Activated T-cell treated with anti-CD3 and anti-CD28 coated beads, Interleukin-2, amount 50 U/mL, for 1 hour (primary cell): ENCODE measurements at places on chromosomes 11 and 22.
A peak's percentile ranks its signal among the peaks of the same experiment; 100 is the strongest.

DNA sequence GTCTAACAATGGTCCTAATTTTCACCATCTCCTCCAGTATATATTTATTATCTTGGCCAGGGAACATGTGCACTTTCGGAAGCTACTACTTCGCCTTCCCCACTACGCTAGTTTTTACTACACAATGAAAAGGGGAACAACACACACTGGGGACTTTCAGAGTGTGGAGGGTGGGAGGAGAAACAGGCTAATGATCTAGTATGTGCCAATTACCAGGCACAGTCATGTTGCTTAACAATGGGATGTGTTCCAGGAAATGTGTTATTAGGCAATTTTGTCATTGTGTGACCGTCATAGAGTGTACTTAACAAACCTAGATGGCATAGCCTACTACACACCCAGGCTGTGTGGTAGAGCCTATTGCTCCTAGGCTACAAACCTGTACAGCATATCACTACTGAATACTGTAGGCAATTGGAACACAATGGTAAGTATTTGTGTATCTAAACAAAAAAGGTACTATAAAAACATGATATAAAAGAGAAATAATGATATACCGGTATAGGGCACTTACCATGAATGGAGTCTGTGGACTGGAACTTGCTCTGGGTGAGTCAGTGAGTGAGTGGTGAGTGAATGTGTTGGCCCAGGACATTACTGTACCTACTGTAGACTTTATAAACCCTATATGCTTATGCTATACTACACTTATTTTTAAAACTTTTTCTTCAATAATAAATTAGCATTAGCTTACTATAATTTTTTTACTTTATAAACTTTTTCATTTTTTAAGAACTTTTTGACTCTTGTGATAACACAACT, 20.1 kb upstream of the CUL5 start:
- no peak for DNase-seq

DNA sequence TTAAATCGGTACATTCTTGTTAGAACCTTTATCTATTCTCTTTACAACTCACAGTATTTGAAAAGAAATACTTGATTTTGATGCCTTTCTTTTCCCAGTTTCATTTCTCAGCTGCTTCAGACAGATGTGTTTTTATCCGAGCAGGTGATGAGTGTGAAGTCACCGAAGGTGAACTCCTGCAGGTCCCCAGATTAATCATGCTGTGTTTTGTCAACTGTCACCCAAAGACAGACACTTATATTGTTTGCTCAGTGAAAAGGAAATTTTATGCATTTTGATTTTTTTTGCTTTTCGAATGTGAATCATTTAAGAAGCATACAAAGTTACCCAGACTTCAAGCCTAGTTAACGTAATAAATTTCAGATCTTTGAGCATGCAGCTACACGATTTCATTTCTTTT, 7.8 kb upstream of the TMPRSS13 start:
- DNase-seq: no peak

DNA sequence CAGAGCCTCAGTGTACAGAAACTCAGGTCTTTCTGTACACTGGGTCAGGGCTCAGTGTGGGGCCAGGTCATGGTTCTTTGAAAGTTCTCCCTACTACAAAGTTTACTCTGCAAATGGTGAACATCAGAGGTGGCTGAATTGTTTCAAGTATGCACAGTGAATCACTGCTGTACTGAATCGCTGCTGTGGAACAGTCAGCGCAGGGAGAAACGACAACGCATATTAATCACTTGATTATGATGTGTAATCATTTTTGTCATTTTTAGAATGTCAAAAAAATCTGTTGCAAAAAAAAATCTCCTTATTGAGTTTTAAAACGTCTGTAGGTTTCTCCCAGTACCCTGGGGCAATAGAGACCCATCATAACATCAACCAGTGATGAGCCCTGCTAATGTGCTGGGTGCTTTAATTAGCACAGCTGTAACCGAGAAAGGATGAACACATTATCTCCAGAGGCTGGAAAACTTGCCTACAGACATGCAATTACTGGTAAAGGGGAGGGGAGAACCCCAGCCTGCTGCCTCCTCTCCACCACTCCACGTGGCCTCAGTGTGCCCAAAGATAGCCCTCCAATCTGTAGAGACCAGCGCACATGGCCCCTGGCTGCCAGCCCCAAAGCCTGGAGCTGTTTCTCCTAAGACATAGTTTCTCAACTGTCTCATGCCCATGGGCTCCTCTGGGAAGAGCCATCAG, 12.8 kb downstream of the ARRB1 start:
- no peak for DNase-seq

GRCh38 chr11:115502636-115503082, 1.6 kb downstream of the CADM1 start:
- no peak for DNase-seq

DNA sequence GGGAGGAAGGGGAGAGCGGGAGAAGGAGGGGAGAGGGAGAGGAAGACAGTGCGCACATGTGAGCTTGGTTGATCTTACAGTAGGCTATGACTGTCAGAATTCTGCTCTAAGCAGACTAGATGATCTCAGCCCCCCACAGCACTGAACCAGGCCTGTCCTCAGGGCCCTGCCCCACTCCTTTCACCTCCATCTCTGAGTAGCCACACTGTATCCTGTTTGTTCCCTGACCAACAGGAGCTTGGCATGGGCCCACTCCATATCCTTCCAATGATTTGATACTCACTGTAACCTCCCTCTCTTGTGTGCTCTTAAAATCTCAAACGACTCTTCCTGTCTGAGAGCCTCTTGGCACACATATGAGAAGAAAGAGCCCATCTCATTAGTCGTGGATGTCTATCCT, 86.1 kb upstream of the PARVA start:
- DNase-seq: no peak

GRCh38 chr11:19567996-19568395, 144.6 kb upstream of the NAV2 start:
- no peak for DNase-seq

DNA sequence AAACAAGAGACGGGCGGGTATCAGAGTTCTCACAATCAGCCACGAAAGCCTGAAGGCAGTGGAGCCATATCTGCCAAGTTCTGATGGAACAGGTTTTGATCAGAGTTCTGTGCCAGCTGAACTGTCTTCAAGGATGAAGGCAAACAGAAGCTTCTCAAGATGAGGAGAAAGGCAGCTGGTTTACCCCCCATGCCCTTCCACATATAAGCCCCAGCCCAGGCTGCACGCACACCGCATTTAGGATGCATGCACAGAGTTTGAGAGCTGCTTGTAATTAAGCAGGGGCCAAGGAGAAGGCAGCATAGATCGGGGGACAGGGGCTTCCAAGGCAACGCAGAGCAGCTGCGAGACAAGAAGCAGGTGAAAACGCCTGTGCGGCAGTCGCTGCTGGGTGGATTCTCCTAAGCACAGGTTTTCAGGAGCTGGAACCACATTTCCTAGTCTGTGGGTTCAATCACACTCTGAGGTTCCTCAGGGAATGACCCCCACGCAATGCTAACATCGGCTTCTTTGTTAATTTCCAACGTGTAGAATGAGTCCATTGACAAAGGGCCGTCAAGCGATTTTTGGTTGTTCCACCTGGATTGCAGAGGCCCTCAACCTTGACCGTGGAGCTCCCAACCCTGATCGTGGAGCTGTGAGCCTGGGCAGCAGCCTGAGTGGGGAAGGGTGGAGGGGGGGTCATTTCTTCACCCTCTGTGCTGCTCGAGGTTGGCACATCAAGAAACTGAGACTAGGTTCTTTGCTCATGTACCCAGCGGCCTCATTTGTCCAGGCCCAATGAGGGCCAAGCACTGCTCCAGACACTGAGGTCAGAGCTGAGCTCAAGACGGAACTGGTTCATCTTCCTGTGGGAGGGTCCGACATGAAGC, 81.7 kb upstream of the SHISAL1 start:
- peak; percentile 13 for DNase-seq

GRCh38 chr22:41062146-41062545, 30.2 kb upstream of the EP300 start:
- no peak for DNase-seq

- no peak for DNase-seq
These were observed 54.6 kb upstream of the TOP3B start for GRCh38 chr22:22037229-22037628.
